ENCODE measurements at places on chromosomes 5 and 9.

DNA sequence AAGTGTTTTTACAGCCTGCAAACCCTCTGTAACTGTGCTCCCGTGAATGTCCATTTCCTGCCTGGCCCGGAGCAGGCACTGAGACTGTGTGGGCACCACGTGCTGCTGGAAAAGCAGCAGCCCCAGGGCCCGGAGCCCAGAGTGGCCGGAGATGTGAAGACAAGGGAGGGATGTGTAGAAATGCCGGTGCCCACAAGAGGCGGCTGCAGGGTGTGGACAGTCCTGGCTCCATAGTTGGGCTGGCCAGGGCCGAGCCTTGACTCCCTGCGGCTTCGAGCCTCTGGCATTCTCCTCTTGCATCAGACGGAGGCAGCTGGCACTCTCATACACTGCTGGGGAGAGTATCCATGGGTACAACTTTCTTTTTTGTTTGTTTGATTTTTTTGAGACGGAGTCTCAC is 13.2 kb upstream of the GFPT2 start:
- DNase-seq = no peak

DNA sequence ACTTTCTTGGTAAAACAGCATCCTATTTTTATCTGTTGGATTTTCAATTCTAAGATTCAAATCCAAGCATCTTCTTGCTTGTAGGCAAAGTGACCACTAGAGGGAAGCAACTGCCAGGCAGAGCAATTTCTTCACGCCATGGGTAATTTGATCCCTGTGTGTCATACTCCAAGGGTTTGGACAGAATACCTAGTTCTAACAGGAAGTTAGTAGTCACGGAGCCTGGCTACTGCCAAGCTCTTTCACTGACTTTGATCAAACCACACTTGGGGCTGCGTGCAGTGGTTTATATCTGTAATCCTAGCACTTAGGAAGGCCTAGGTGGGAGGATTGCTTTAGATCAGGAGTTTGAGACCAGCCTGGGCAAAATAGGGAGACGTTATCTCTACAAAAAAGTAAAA is 473.6 kb upstream of the TNC start:
- no peak for DNase-seq

- no peak for DNase-seq
Measured at GRCh38 chr5:160486573-160486972, 64.9 kb downstream of the PTTG1 start.

GRCh38 chr5:37715361-37715760 is 124.5 kb downstream of the GDNF start:
- no peak for DNase-seq

DNA sequence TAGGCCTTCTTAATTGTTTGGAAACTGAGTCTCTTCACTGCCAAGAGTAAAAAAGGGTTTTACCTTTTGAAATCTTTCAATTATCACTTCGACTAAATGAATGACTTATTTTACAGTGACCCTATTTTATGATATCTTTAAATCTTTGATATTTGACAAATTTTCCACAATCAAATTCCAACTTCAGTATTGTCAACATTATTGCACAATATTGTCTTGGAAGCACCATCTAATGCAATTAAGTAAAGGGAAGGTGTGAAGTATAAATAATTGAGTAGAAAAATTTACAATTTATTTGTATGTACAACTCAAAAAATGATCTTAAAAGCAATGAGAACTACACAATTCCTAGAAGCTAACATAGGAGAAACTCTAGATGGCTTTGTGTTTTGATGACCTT is 49.2 kb downstream of the GABRA6 start:
- DNase-seq = no peak

GRCh38 chr5:151622367-151623088 is 31.4 kb upstream of the FAT2 start:
- no peak for DNase-seq

DNA sequence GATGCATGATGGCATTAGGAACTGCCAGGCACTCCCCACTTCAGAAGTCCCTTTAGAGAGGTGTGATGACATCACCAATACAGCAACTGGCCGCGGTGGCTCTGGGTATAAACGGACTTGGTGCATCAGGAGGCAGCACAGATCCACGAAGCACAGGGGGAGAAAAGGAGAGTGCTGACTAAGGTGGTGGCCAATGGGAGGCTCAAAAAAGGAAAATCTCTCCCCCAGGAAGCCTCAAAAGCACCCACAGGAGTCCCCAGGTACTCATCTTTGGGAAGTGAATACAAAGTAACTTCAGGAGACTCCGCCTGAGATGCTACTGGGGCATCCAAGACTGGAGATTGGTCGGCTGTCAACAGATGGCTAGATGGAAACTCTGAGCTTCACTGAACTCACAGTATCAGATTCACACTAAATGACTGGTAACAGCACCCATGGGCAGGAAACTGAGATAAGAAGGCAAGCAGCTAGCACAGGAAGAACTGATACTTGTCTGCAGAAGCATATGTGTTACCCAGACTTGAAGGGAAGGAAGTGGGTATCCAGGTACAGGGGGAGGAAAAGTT is 7.6 kb downstream of the TTC39B start:
- DNase-seq = peak; percentile 57

DNA sequence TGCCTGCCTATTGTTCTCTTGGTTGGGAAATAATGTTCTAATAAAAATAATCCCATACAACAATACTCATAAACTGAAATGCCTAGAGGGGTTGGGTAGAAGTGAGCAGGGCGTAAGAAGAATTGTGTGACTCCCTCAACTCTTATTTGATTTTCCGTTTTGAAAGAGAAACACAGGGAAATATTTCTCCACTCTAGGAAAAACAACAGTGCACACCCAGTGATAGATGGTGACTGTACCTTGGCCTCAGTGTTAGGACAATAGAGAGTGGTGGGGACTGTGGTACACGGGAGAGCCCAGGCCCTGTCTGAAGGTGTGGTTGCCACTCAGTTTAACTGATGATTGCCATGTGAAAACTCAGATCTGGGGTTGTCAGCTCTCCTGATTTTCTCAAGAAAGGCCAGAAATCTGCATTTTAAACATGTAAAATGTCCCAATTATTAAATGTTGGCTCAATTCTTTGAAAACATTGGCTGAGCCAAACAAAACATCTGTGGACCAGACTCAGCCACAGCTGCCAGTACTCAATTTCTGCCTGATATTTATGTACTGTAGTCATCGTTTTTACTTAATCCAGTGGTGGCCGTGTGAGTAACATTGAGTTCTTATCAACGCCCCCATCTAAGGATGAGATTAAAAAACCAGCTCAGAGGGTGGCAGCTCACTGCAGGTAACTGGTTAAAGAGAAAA is 103.8 kb upstream of the ZNF618 start:
- no peak for DNase-seq

- DNase-seq = no peak
Measured at GRCh38 chr9:94879230-94879629, 152.7 kb downstream of the AOPEP start.

DNA sequence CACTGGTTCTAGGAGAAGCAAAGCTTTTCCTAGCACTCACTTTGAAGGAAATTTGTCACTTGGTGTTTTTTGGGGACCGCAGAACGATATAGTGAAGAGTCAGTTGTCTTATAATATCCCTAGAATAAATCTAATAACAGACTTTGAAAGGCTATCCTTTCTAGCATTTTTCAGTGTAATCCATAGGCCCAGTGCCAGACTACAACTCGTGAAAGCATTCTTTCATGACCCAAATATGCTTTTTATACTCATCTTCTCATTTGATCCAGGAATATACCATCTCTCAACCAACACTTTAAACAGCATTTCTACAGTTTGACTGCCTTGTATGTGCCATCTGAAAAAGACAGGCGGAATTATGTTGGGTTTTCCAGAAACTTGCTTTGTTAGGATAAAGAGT is 104.0 kb downstream of the ERCC6L2 start:
- no peak for DNase-seq

DNA sequence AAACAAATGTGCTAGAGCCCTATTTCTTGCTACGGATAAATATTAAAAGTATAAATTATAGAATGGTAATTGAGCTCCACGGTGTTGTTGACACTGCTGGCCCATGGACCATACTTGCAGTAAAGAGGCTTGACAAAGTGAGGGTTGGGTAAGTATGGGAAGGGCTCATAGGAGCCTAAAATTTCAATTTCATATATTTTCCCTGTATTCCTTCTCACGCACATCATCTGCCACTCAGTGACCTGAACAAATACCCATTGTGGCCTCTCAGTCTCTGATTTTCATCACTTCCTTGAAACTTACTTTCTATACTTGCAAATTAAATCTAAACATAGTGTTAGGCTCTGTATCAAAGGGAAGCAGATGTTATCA is 116.5 kb downstream of the PIK3R1 start:
- DNase-seq = no peak

GRCh38 chr5:2129568-2130272 is 247.0 kb upstream of the IRX4 start:
- DNase-seq = no peak

GRCh38 chr5:135269199-135269598 is 129.8 kb downstream of the MACROH2A1 start:
- no peak for DNase-seq

- DNase-seq = no peak
Measured at GRCh38 chr9:99748266-99748665, 73.4 kb upstream of the NR4A3 start.

DNA sequence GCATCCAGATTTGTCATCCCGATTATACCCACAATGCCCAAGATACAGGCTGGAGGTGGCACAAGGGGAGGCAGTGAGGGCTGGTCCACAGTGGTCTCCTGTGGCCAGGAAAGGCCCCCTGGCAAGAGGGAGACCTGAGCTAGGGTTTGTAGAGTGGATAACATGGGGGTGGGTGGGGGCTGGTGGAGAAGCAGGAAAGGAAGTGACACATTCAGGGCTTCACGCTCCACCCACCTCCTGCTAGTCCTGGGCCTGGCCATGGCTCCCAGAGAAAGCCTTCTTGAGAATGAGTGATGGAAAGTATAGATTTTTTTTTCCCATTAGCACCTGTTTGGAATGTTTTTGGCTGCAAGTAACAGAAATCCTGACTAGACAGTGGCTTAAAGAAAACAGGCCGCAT is 81.3 kb downstream of the ANKRD33B start:
- DNase-seq = no peak

GRCh38 chr5:131460867-131461572 is 174.0 kb downstream of the RAPGEF6 start:
- no peak for DNase-seq

GRCh38 chr5:125655156-125655555 is 768.1 kb upstream of the GRAMD2B start:
- no peak for DNase-seq
